Activated CD4-positive, alpha-beta memory T cell treated with anti-CD3 and anti-CD28 coated beads, Interleukin-2, amount 10 ng/mL, durations not matched to agents 7 days and 5 days (primary cell): ENCODE measurements at places on chromosomes 1 and 21.

- peak; percentile 39 for DNase-seq
Measured at GRCh38 chr1:155005076-155006011, 2.7 kb downstream of the ZBTB7B start.

DNA sequence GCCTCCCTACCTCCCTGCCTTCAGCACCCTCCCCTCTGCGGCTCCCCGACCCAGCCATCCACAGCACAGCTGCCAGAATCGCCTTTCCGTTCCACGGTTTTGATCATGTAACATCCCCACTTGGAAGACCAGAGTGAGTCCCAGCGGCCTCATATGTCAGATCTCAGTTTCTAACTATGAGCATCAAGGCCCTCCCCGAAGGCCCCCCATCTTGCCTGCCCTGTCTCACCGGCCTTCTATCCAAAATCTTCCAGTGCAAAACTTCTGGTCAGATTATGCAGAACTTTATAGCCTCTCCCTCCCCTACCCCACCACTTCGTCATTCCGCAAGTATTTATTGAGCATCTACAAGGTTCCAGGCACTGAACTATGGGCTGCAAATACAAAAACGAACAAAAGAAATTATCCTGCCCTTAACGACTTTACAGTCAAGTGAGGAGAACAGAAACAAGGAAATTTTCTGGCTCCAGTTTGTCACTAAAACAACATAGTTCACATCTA is 20.3 kb upstream of the LMX1A start:
- DNase-seq: no peak

- DNase-seq: no peak
Measured at GRCh38 chr21:36183144-36183795, 26.6 kb downstream of the DOP1B start.

DNA sequence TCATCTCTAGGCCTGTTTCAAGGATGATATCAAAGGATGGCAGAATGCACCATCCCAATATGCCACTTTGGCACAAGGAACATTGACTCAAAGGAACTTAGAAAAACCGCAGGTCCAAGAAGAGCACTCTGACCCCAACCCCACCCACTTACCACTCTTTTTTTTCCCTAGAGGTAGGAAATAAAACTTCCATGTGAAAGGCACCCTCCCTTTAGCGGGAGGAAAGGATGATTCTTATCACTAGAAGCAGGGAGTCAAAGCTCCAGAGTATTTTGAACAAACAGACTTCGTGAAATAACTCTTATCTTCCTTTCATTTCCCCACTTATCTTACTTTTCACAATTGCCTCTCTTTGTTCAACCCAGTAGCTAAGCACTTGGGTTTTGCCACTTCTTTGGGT is 22.2 kb downstream of the PSMG1 start:
- DNase-seq: no peak

DNA sequence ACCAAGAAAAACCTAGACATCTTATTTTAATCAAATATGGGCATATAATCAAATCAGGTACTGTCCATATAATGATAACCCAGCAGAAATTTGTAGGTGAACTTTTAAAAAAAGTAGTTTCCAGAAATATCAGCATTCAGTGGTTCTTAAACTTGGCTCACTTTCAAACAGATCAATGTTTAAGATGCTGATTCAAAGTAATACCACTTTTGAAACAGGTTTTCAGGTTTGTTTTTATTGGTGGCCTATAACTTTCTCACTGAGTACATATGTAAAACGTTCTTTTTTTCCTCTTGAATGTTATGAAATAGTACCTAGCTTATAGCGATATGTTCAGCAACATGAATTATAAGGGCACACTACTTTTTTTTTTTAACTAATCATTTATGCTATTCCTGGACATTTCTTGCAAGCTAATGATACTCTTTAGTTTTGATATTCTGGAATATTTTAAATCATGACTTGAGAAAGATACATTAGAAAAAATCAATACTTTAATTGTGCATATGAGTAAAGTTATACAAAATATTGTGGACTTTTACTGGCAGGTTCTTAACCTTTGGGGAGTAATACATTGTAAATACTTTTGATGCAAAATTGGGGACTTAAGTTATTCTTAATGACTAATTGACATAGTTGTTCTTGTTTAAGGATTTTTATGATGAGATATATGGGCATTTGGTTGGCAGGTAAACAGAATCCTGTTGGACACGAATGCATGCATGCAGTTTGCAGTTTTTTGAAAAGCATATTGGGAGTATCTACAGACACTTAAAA is 3.0 kb downstream of the NFIA start:
- DNase-seq: no peak

- DNase-seq: no peak
Measured at GRCh38 chr1:36913484-36914060, 120.7 kb downstream of the GRIK3 start.

DNA sequence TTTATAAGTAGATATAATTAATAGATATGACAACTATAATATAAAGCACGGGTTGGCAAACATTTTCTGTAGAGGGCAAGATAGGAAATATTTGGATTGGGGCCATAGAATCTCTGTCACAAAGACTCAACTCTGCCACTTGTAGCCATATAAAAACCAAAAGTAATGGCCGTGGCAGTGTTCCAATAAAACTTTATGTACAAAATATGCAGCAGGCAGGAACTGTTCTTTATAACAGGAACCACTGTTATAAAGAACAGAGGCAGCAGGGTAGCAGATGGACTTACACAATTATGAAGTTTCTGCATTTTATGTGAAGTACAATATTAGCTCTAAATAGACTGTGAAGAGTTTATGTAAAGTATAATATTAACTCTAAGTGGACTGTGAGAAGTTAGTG is 16.9 kb upstream of the QSOX1 start:
- DNase-seq: no peak

DNA sequence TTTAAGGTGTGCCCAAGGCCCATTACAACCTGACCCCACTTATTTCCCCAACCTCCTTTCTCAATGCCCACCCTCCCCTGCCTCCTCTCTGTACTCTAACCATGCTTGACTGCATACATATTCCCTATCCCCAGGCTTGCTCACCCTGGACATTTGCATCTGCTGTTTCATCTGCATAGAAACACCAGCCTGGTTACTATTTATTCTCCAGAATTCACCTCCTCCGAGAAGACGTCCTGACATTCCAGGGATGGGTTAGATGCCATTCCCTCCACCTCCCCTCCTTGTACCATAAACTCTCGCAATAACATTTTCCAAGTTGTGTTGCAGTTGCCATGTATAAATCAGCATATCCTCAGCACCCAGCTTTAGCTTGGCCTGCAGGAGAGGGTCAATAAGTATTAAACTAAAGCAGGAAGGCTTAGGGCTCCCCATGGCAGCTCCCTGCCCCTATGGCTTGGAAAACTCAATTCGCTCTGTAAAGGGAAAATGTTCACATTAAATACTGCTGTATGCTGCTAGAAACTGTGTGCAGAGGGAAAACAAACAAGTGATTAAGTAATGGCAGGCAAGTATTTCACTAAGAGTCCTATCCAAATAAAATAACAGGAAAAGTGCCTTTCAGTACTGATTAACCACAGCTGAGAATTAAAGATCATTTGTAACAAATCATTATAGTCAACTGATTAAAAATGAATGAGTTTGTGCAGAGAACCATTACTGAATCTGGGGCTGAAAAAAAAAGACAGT is 202.3 kb downstream of the TNR start:
- DNase-seq: no peak

GRCh38 chr1:223665592-223666312 is at the start of gene CAPN8:
Gene CAPN8 (minus strand): TSS chr1:223665701. CDS start chr1:223665646, 55 bp downstream.
- DNase-seq: no peak

DNA sequence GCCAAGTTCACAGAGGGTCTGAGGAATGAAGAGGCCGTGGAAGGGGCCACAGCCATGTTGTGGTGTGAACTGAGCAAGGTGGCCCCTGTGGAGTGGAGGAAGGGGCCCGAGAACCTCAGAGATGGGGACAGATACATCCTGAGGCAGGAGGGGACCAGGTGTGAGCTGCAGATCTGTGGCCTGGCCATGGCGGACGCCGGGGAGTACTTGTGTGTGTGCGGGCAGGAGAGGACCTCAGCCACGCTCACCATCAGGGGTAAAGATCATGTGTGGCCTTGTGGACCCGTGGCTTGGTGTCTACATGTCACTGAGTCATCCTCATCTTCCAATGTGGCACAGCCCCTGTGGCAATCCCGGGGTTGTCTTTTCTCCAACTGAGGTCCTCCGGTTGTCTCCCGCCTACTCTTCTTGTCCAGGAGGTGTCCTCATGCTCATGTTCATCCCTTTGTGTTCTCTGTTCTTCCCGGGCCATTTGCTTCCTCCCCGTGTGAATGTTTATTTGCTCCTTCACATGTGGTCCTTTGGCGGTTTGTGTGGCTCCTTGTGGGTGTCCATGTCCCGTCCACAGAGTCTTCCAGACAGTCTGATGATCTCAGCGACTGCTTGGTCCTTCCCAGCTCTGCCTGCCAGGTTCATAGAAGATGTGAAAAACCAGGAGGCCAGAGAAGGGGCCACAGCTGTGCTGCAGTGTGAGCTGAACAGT is 84.2 kb downstream of the OBSCN start:
- DNase-seq: no peak

DNA sequence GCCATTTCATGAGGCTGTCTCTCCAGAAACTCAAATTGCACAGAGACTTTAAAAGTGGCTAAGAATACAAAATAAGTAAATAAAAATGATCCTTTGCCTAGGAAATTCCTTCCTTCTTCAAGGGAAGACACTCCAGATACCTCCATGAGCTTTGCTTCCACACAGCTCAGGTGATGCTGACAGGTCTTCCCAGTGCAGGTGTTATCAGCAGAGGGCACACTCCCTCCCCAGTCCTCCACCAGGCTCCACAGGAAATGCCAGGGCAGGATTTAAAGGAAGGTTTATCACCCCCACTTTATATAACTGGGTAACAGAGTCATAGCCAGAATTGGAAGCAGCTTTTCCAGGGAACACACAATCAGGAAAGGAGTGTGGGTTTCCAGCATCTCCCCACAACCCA is 5.7 kb downstream of the HSD3B2 start:
- no peak for DNase-seq

DNA sequence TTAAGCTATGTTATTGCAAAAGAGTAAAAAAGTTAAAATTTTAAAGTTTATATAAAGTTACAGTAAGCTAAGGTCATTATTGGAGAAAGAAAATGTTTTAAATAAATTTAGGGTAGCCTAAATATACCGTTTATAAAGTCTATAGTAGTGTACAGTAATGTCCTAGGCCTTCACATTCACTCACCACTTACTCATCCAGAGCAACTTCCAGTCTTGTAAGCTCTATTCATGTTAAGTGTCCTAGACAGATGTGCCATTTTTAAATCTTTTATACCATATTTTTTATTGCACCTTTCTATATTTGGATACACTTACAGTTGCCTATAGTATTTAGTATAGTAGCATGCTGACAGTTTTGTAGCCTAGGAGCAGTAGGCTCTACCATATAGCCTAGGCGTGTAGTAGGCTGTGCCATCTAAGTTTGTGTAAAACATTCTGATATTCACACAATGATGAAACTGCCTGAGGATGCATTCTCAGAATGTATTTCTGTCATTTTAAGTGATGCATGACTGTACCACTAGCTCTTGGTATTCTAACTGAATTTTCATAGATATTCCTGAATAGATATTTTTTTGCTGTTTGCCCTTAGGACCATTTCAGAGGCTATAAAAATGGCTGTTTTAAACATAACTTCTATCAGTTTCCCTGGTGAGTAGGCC is 26.8 kb downstream of the PPP2R5A start:
- DNase-seq: no peak

- no peak for DNase-seq
Measured at GRCh38 chr1:223780318-223780717, 65.4 kb downstream of the TP53BP2 start.

DNA sequence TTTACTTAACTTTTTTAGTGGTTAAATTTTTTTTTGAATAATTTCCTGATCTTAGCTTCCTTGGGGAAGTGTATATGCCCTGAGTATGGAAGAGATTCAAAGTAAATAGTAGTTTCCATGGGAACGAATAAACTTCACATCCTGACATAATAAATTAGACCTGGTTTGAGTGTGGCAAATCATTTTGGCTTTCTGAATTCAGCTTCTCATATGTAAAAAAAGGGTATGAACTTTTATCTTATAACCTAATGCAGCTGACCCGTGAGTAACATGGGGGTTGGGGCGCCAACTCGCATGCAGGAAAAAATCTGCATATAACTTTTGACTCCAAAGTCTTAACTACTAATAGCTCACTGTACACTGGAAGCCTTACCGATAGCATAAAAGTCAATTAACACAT is 736.8 kb upstream of the NCAM2 start:
- no peak for DNase-seq

DNA sequence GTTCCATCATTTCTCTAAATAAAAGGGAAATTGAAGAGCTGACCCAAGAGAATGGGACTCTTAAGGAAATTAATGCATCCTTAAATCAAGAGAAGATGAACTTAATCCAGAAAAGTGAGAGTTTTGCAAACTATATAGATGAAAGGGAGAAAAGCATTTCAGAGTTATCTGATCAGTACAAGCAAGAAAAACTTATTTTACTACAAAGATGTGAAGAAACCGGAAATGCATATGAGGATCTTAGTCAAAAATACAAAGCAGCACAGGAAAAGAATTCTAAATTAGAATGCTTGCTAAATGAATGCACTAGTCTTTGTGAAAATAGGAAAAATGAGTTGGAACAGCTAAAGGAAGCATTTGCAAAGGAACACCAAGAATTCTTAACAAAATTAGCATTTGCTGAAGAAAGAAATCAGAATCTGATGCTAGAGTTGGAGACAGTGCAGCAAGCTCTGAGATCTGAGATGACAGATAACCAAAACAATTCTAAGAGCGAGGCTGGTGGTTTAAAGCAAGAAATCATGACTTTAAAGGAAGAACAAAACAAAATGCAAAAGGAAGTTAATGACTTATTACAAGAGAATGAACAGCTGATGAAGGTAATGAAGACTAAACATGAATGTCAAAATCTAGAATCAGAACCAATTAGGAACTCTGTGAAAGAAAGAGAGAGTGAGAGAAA is 38.4 kb downstream of the CENPF start:
- DNase-seq: no peak

DNA sequence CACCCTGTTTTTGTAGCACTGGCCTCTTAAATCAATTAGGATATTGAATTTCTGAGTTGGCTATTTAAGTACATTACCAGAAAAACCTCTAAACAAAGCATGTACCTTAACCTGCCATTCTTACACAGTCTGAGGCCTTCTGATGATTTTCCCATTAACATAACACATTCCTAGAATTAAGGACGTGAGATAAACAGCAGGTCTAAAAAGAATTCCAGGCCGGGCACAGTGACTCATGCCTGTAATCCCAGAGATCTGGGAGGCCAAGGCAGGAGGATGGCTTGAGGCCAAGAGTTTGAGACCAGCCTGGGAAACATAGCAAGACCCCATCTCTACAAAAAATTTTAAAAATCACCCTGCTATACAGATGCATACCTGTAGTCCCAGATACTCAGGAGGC is 18.0 kb upstream of the LRRC8D start:
- no peak for DNase-seq
